ENCODE measurements at places on chromosomes 4 and X.

DNA sequence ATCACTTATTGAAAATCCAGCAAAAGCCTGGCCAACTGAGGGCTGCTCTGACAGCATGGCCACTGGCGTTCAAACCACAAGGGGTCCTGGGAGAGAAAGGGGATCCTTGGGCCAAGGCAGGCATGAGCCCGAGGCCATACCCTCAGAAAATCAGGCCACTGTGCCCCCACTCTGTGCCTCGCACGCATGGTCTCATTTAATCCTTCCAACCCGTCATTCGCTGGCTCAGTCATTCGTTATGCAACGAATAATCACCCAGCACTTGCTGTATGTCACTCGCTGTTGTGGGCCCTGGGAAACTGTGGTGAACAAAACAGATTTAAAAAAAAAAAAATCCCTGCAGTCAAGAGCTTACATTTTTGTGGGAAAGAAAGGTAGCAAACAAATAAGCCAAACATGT is 112.7 kb downstream of the BCOR start:
- no peak for DNase-seq

GRCh38 chrX:152573866-152574265 is 63.8 kb upstream of the GABRQ start:
- no peak for DNase-seq

DNA sequence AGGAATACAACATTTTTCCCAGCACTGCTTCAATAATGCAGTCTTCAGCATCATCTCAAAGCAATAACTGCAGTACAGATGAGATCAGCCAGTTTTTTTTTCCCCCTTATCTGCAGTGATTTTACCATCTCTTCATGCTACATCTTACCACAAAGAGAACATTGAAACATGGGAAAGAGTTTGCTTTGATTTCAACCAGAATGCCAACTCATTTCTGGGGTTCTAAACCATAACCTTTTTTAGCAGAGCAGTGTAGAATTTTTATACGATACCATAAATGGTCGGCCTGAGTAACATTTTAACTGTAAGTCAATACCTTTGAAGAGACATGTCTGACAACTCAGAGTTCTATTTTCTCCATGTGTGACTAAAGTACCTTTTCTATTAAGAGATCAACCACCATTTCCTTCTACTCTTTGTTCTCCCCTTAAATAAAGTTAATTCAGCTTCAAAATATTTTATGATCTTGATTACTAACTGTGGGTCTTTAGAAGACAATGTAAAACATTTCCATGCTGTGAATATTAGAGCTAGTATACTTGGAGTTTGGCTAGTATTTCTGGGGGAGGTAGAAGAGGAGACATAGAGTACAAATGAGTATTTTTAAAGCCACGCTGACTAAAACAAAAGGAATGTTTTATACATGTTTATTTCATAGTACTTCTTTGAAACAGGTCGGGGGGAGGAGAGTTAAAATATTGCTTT is 69.1 kb downstream of the TET2 start:
- no peak for DNase-seq

DNA sequence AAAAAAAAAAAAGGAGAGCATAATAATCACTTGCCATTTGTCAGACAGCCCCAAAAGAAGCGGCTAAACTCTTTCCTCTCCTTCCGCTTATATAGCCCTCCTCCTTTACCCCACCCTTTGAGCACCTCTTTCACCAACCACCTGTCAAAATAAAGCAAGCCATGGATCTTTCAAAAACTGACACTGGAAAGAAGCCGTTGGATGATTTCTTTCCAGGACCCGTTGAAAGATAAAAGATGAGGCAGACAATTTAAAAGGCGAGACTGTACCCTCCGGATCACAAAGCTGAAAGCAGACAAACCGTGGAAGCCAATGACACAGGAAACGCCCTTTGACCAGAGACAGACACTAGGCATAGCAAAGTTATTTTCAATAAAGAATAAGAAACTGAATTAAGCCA is 22.6 kb downstream of the GPC4 start:
- no peak for DNase-seq

GRCh38 chrX:39536211-39536610 is 561.5 kb downstream of the BCOR start:
- DNase-seq, result no peak

DNA sequence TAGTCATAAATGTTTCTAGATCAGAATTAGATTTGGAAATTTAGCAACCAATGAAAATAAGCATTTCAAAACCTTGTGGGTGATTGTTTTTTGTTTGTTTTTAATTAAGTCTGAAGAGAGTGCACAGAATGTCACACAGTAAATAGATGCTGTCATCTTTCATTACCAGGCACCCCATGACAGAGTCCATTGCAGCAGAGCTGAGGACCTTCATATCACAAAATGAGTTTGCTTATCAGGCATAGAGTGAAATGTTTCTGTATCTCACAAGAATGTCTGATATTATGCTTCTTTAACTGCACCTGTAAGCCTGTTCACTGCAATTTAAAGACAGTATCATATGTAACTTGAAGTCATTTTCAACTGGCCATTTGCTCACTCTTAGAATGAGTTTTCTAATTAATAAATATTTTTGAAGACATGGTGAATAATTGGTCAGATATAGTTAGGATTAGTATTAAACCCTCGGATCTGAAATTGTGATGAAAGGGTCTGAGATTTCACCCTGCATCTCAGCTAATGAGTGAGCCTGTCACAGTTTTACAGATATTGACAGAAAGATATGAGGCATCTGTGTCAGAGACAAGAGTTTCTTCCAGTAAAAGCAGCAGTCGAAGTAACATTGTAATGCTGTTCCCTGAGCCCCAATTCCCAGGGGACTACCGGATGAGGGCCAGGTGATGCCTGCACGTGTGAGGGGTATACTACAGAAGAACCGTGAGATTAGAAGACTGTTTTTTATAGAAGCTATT is 416.4 kb downstream of the CCSER1 start:
- DNase-seq, result no peak

DNA sequence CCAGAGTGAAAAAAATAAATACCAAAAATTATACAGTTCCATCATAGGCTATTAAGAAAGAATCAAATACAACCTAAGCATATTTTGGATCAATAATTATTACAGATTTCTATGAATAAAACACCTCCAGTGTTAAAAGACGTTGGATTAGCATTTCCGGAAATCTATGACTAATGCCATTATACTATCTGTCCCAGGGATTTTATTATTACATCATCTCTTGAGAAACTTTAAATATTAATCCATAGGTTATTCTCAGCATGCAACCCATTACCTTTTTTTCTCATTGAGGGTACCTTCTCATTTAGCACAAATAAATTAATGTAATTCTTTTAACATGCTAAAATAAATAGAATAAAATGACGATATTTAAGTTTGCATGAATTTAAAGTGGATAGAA is 44.6 kb downstream of the CXorf58 start:
- no peak for DNase-seq

- no peak for DNase-seq
Measured at GRCh38 chr4:6705646-6706045, 4.0 kb downstream of the MRFAP1L1 start.

DNA sequence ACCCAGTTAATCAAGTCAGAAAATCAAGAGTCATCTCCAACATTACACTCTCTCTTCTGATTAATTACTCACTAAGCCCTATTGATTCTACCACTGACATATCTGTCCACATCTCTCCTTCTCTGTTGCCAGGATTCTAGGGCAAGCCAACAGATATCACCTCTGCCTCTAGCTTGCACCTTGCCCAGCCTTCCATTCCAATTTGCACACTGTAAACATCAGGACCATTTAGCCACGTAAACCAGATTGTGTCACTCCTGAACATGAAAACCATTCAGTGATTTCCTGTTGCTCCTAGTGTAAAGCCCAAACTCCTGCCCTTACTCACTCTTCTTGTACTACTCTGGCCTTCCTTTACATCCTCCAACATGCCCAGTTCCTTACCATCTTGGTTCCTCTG is 68.0 kb upstream of the PLS3 start:
- DNase-seq, result no peak

DNA sequence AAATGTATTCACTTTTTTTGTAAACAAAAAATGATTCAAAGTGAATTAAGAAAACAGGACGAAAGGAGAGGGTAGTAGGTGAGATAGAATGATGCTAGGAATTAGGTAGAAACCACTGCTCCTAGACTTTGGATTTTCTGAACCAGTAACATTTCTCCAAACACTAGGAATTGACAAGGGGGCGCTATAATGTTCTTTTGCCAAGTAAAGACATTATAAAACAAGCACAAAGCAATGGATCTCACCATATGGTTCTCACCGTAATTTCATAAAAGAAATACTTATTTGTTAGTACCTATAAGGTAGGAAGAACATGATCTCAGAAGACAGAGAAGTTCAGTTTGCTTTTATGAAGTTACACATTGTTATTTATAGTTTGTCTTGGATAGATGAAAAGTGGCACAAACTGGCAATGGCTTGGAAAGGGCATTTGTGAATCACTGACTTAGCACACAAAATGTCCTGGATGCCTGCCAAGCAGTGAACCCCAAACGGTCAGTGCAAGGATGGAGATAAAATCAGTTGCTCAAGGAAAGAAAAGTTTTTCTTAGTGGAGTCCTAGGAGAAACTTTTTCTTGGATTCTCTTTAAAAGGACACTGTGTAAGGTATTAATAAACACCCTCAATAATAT is 8.1 kb upstream of the TBC1D1 start:
- no peak for DNase-seq

GRCh38 chr4:170414961-170415360 is 325.2 kb upstream of the AADAT start:
- DNase-seq, result no peak

DNA sequence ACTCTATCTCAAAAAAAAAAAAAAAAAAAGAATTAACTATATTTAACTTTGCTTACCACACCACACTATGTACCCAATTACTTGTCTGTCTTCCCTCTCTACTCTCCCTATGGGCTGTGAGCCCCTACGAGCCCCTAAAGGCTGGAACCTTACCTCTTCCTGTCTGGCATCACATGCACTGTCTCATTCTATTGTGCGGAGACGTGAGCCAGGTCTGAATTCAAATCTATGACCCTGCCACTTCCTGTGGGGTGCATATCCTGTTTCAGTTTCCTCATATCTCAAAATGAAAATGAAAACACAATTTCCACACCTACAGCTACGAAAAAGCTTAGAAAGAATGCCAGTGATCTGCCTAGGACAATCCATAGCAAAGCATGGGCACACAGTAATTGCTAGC is 42.9 kb upstream of the HS3ST1 start:
- DNase-seq, result peak; percentile 48

DNA sequence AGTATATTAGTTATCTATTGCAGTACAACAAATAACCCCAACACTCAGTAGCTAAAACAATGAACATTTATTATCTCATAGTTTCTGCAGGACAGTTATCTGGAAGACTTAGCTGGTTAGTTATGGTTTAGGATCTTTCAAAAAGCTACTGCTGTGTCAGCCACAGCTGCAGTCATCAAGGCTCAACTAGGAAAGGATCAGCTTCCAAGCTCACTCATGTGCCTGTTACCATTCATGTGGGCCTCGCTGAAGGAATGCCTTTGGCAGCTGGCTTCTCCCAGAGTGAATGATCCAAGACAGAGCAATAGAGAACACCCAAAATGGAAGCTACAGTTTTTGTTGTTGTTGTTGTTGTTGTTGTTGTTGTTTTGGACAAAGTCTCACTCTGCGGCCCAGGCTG is 13.5 kb upstream of the PRSS48 start:
- no peak for DNase-seq

DNA sequence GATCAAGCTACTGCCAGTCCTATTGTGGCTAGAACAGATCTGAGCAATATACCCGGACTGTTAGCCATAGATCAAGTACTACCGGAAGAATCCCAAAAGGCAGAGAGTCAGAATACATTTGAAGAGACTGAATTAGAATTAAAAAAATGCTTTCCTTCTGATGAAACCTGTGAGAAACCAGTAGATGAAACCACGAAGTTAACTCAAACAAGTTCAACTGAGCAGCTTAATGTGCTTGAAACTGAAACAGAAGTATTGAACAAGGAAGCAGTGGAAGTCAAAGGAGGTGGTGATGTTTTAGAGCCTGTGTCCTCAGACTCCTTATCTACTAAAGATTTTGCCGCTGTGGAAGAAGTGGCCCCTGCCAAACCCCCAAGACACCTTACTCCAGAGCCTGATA is 46.8 kb downstream of the WDR44 start:
- DNase-seq, result no peak

- no peak for DNase-seq
Measured at GRCh38 chr4:52780206-52780605, 29.0 kb upstream of the ERVMER34-1 start.

GRCh38 chr4:52633846-52634245 is 25.3 kb downstream of the USP46 start:
- no peak for DNase-seq

GRCh38 chr4:51906167-51906958 is 63.4 kb downstream of the DCUN1D4 start:
- no peak for DNase-seq

GRCh38 chr4:88788424-88788823 is 90.8 kb upstream of the NAP1L5 start:
- DNase-seq, result no peak

GRCh38 chr4:82352118-82352824 is 21.5 kb downstream of the HNRNPD start:
- no peak for DNase-seq

GRCh38 chr4:127174201-127174600 is 458.6 kb upstream of the INTU start:
- no peak for DNase-seq

DNA sequence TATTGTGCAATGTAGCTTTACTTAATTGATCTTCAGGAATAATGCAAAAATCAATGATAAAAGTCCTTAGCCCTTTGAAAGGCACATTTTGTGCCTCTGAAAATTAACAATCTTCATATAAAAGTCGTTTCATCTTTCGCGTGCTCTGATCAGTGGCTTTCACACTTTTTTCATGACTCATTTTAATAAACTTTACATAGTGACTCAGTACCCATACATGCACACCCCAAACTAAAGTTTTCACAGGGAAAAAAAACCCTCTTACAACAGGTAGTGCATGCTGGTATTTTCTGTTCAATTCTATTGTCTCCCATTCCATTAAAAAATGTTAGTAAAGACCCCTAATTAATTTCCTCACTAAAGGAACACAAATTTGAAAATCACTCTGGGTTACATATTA is 21.5 kb downstream of the RWDD4 start:
- no peak for DNase-seq

DNA sequence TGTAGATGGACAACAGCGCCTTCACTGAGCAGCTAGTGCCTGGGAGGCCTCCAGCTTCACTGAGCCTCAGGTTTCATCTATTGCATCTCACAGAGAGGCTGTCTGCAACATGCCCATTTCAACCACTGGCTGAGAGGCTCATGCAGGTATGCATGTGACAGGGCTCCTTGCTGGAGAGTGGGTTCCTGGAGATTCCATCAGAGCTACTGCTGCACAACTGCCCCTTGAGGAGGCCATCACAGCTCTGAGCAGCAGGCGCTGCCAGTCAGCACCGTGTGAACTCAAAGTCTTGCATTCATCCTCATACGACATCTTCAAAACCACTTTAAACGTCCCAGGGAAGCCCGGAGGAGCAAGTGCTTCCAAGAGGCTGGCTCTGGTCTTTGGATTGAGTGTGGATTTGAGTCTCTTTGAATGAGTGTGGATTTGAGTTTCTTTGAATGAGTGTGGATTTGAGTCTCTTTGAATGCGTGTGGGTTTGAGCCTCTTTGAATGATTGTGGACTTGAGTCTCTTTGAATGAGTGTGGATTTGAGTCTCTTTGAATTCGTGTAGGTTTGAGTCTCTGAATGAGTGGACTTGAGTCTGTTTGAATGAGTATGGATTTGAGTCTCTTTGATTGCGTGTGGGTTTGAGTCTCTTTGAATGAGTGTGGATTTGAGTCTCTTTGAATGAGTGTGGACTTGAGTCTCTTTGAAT is 8.7 kb downstream of the P2RY8 start:
- DNase-seq, result no peak
